ENCODE measurements at places on chromosomes 11 and 22. TPM values are rescaled to one million over a fixed set of nuclear protein-coding genes. Genes with fewer than 3 reads are reported as not detected.

OR52L1 gene
- total RNA-seq, result not detected

C11orf16 gene
- not detected for total RNA-seq

DNA sequence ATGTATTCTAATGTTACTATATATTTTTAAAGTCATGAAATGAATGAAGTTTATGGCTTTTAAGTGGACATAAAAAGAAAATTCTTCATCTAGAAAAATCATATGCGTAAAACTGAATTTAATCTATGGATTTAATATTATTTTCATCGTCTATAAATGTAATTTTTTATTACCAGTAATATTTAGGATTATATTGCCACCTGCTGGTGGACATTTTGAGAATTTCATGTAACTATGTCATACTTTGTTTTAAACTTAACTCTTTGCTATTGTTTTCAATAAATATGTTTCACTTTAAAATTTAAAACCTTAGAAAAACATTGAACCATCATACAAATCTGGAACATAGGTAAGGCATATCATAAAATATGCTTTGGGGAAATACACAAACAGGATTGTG, 66.5 kb upstream of the CEP126 start:
- H3K4me1 ChIP-seq, result no peaks in the 10 kb centered on the region
- H3K27ac ChIP-seq, result no peak overlapping the region
- no peak for DNase-seq
- H3K27me3 ChIP-seq, result peaks cover 2% of the 10 kb centered on the region

- no peak for DNase-seq
- H3K4me1 ChIP-seq, result peaks cover 29% of the 10 kb centered on the region
- H3K27ac ChIP-seq, result no peak overlapping the region
- H3K27me3 ChIP-seq, result no peaks in the 10 kb centered on the region
- H3K36me3 ChIP-seq, result peaks cover 2% of the 10 kb centered on the region
These were observed 2.8 kb downstream of the C11orf71 start for GRCh38 chr11:114397349-114397982.

DNA sequence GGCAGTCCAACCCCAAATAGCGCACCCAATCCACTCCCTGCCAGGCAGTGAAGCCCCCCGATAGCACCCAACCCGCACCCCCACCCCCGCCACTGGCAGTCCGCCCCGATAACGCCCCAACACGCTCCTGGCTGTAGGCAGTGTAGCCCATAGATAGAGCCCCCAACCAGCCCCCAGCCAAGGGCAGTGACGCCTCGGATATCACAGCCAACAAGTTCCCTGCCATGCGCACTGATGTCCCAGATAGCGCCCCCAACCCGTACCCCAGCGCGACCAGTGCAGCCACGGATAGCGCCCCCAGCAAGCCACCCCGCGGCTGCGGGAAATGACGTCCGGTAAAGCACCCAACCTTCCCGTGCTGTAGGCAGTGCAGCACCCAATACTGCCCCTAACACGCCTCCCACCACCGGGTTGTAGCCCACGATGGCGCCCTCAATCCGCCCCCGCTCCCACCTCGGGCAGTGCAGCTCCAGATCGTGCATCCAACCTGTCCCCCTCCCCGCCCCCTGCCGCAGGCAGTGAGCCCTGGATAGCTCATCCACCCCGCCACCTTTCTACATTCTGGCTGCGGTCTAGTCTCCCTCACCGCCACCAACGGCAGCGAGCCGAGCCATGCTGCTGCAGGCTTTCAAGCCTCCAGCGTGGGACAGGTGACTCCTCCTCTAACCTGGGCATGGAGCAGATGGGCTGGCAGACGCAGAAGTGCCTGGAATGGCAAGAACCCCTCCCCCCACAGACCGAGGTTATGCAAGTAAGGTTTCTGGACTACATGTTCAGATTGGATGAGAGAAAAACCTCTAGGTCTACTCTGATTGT, 625 bp downstream of the RFPL2 start:
- H3K4me3 ChIP-seq, result peak overlapping the region; percentile 86
- H3K27ac ChIP-seq, result peak overlapping the region; percentile 41
- peaks cover 7% of the 10 kb centered on the region for H3K27me3 ChIP-seq

Measured in chondrocyte (in vitro differentiated cells).